Activated naive CD8-positive, alpha-beta T cell treated with anti-CD3 and anti-CD28 coated beads, Interleukin-2, amount 10 ng/mL, durations not matched to agents 7 days and 5 days (primary cell): ENCODE measurements at places on chromosomes 1 and 21.

DNA sequence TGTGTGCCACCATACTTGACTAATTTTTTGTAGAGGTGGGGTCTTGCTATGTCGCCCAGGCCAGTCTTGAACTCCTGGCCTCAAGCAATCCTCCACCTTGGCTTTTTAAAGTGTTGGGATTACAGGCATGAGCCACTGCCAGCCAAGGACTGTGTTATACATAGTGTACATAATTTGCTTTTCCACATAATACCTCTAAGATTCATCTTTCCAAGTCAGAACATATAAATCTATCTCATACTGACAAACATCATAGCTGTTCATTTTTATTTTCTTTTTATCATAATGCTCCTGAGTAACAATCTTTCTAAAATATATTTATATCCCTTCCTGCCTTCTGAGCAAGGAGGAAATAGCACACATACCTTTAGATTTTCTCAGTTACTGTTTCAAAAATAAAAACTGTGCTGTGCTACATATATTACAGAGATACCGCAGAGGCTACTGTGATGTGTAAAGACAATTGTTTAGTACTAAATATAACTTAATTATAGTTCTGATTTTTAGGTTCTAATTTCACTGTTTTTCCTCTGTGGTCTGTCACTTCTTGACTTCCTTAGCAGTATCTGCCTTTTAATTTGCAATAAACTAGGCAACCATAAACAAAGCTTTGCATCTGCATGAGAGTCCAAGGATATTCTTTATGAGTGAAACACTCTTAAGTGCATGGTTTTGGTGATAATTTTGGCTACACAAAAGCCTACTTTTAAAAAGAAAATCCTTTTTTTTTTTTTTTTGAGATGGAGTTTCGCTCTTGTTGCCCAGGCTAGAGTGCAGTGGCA lies 59.3 kb downstream of the EYA3 start:
- DNase-seq: no peak
- H3K4me1 ChIP-seq: peaks cover 13% of the 10 kb centered on the region
- H3K36me3 ChIP-seq: peaks cover 6% of the 10 kb centered on the region
- no peaks in the 10 kb centered on the region for H3K27me3 ChIP-seq
- no peak overlapping the region for H3K4me3 ChIP-seq

- H3K27me3 ChIP-seq: no peaks in the 10 kb centered on the region
- no peaks in the 10 kb centered on the region for H3K4me1 ChIP-seq
- H3K36me3 ChIP-seq: no peaks in the 10 kb centered on the region
- DNase-seq: no peak
- no peak overlapping the region for H3K27ac ChIP-seq
- no peak overlapping the region for H3K4me3 ChIP-seq
Observed at GRCh38 chr1:1239614-1240347, 6.7 kb downstream of the C1QTNF12 start.

DNA sequence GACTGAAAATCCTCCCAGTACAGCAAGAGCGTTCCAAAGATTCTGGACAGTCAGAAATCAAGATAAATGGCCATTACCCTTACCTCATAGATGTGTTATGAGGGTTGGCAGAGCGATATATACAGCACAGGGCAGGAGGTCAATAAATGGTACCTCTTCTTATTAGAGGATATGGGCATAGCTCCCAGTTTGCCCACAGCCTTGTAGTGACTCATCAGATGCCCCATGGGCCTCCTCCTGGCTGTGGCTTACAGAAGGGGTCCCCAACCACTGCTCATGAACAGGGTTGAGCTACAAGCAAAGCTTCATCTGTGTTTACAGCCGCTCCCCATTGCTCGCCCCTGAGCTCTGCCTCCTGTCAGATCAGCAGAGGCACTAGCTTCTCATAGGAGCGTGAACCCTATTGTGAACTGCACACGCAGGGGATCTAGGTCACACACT lies 7.3 kb upstream of the IFNGR2 start:
- peaks cover 11% of the 10 kb centered on the region for H3K4me1 ChIP-seq
- H3K27ac ChIP-seq: no peak overlapping the region
- no peak overlapping the region for H3K4me3 ChIP-seq
- no peak for DNase-seq

GRCh38 chr1:178094739-178095645 lies 1.1 kb downstream of the RASAL2 start:
- no peak overlapping the region for H3K27ac ChIP-seq
- no peaks in the 10 kb centered on the region for H3K36me3 ChIP-seq
- no peak overlapping the region for H3K4me3 ChIP-seq
- no peak for DNase-seq

- peaks cover 35% of the 10 kb centered on the region for H3K4me1 ChIP-seq
- no peak for DNase-seq
- peak overlapping the region; percentile 81 for H3K27ac ChIP-seq
- H3K27me3 ChIP-seq: no peaks in the 10 kb centered on the region
- H3K4me3 ChIP-seq: peak overlapping the region; percentile 53
Observed at GRCh38 chr1:1875932-1876331, 15.0 kb downstream of the GNB1 start.

DNA sequence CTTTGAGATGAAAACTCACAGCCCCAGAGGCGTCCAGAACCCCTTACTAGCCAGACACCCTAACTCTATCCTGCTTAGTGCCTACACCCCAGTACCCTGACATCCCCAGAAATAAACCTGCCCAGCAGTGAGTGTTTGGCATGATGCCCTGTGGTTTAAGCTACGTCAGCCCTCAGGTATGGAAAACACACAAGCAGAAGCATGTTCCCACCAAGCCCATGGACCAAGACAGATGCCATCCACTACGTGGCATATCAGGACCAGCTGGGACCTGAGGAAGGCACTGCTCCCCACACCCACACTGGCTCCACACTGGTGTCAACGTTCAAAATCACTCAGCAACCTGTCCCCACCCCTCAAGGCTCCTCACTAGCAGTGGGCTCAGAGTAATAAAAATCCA lies 116.4 kb downstream of the SYT2 start:
- no peak overlapping the region for H3K4me3 ChIP-seq
- no peaks in the 10 kb centered on the region for H3K27me3 ChIP-seq
- DNase-seq: no peak
- H3K4me1 ChIP-seq: no peaks in the 10 kb centered on the region
